Activated naive CD8-positive, alpha-beta T cell treated with anti-CD3 and anti-CD28 coated beads, Interleukin-2, amount 10 ng/mL, durations not matched to agents 7 days and 5 days (primary cell): ENCODE measurements at places on chromosomes 4 and X. TPM values are rescaled to one million over a fixed set of nuclear protein-coding genes. Genes with fewer than 3 reads are reported as not detected.

DNA sequence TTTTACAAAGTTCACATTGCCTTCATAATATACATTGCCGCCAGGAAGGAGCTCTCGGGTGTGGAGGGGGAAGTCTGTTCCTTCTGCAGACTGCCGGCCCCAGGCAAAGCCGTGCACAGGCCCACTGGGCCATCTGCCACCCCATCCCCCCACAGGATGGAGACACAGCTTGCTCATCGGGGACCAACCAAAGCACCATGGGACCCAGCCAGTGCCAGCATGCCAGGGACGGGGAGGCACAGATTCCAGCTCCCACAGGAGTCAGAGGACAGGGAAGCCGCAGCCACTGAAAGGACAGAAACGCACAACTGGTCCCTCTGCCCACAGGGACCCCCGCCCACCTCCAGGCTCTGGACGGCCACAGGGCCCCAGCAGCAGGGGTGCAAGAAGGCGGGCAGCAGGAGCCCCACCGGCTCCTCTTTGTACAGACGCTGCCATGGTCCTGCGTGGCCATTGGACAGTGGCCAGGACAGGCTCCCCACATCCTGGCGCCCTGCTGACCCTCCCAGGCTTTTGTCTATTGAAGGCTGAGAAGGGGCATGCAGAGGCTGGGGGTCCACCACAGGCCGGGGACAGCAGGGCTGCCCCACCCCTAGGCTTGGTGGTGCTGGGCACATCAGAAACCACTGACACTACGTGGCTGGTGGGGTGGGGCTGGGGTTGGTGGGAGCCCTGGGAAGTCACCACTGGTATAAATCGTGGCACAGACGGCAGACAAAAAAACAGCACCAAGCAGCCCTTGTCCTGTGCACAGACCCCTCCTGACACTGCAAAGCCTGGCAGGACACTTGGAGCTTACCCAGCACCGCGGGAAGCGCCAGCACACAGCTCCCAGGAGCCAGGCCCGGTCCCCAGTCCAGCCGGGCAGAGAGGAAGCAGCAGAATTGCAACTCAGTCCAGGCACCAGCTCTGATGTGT, 89.0 kb downstream of the FAM53A start:
- no peak for DNase-seq
- no peak overlapping the region for H3K27ac ChIP-seq
- H3K4me1 ChIP-seq, result peaks cover 2% of the 10 kb centered on the region
- peaks cover 5% of the 10 kb centered on the region for H3K27me3 ChIP-seq

DNA sequence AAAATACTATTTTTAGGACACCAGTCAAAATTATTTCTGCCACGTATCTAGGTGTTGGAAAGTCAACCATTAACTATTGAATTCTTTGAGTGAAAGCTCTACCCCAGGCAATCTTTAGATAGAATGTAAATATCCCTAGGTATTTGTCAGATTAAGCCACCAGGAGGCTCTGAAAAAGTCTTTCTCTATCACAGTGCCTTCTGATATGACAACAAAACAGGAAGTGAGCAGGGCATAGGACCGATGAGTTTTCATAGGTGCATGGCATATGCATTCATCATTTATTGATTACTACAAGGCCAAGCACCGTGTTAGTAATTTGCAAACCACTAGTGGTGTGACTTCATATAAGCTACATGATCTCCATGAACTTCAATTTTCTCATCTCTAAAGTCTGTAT, 333.6 kb upstream of the F9 start:
- no peak for DNase-seq
- no peaks in the 10 kb centered on the region for H3K36me3 ChIP-seq
- H3K4me1 ChIP-seq, result no peaks in the 10 kb centered on the region

DNA sequence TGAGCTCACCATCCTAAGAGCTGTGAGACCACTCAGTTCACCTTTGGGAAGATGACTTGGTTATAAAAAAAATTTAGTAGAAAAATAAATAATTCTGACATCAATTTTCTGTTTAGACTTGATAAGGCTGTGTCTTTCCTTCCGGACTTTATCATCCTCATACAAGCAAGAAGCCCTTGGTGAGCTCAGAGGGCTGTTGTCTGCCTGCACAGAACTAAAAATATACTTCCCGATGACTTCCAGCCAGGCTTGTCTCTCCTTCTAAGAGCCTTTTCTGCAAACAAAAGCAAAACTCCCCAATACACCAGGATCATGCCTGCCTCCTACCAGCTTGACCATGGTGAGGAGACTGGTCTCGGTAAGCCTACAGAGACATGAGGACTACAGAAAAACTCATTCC, 58.3 kb upstream of the PHOX2B start:
- H3K27ac ChIP-seq, result no peak overlapping the region
- H3K4me3 ChIP-seq, result no peak overlapping the region
- no peaks in the 10 kb centered on the region for H3K4me1 ChIP-seq
- DNase-seq, result no peak
- H3K27me3 ChIP-seq, result no peaks in the 10 kb centered on the region

DNA sequence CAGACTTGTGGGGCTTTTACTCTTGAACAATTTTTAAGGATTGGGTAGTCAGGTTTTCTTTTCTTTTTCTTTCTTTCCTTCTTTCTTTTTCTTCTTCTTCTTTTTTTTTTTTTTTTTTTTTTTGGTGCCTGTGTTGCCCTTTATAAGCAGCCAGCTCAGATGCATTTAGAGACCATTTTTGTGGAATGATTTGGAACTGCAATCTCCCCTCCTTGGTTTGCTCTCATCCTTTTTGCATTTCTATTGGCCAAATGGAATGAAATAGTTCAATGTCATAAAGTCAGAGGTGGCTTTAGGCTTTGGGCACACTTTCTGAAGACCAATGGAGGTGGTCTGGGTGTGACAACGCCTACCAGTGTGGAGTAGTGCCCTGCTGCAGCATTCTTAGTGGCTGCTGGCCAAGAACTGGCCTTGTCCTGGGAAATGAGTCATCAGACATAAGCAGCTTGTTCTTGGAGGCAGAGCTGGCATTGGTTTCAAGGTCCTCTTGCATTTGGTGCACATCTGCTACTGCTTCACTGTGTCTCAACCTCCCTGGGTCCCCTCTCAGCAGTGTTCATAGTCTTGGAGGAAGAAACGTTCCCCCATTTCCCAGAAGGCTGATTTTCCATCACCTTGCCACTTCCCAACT, 84.5 kb downstream of the CT47B1 start:
- no peak overlapping the region for H3K4me3 ChIP-seq
- H3K27me3 ChIP-seq, result no peaks in the 10 kb centered on the region
- H3K4me1 ChIP-seq, result peaks cover 3% of the 10 kb centered on the region

DNA sequence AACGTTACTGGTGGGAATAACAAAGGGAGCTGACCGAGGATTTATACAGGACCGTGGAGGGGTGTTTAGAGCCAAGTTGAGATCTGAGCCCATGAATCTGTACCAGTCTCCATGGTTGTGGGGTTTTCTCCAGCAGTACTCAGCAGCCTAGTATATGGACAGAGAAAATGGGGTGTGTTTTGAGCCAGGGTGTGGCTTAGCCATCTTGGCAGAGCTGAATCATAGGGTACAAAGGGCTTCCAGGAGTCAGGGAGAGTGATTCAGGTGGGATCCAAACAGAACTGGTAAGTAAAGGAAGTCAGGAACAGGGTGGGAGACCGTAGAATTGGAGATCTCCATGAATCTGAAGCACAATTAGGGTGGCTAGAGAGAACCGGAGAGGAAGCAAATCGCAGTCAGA, 7.4 kb upstream of the HPRT1 start:
- H3K36me3 ChIP-seq, result peaks cover 1% of the 10 kb centered on the region
- no peaks in the 10 kb centered on the region for H3K27me3 ChIP-seq
- H3K4me1 ChIP-seq, result peaks cover under 1% of the 10 kb centered on the region

GRCh38 chrX:57364145-57364544, 77.6 kb downstream of the FAAH2 start:
- DNase-seq, result no peak
- no peak overlapping the region for H3K4me3 ChIP-seq
- H3K4me1 ChIP-seq, result no peaks in the 10 kb centered on the region
- H3K27me3 ChIP-seq, result no peaks in the 10 kb centered on the region
- no peaks in the 10 kb centered on the region for H3K36me3 ChIP-seq

DNA sequence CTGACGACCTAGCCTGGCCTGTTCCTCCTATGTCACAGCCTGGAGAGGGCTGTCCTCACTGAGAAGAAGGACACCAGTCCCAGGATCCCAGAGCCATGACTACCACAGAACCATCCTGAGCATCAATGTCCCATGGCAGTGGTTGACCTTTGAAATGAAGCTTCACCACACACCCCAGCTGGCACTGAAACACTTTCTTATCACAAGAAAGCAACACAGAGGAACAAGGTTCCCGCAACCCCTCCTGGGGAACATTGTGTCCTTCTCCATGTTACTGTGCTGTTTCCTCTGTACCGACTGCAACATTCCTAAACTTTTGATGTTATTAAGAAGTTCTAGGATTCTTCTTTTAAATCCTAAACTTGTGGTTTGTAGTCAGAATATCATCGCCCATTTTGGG, 21.2 kb upstream of the FAM156A start:
- no peaks in the 10 kb centered on the region for H3K36me3 ChIP-seq
- DNase-seq, result no peak
- no peak overlapping the region for H3K27ac ChIP-seq
- H3K4me1 ChIP-seq, result no peaks in the 10 kb centered on the region
- no peak overlapping the region for H3K4me3 ChIP-seq

- H3K4me1 ChIP-seq, result no peaks in the 10 kb centered on the region
- DNase-seq, result no peak
- H3K4me3 ChIP-seq, result no peak overlapping the region
- H3K27me3 ChIP-seq, result peaks cover 2% of the 10 kb centered on the region
Measured at GRCh38 chrX:132837126-132837525, 121.3 kb downstream of the HS6ST2 start.

- H3K4me3 ChIP-seq, result no peak overlapping the region
- H3K27ac ChIP-seq, result no peak overlapping the region
- H3K4me1 ChIP-seq, result no peaks in the 10 kb centered on the region
- DNase-seq, result no peak
Measured at GRCh38 chrX:698206-698605, 67.6 kb downstream of the SHOX start.

DNA sequence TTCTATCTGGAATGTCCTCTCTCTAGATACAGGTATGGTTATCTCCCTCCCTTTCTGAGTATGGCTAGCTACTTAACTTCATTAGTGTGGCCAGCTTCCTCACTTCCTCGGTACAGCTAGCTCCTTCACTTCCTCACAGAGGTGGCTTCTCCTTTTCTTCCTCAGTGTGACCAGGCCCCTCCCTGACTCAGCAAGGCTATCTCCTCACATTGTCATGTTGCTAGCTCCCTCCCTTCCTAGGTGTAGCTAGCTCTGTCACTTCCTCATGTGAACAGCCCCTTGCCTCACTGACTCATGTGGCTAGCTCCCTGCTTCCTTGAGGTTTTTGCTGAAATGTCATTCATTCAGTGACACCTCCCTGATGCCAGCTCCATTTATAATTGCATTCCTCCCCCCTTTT, 67.3 kb upstream of the DDIT4L start:
- H3K4me1 ChIP-seq, result peaks cover 3% of the 10 kb centered on the region
- DNase-seq, result no peak
- peaks cover 13% of the 10 kb centered on the region for H3K27me3 ChIP-seq
- H3K27ac ChIP-seq, result no peak overlapping the region
- H3K36me3 ChIP-seq, result no peaks in the 10 kb centered on the region

DNA sequence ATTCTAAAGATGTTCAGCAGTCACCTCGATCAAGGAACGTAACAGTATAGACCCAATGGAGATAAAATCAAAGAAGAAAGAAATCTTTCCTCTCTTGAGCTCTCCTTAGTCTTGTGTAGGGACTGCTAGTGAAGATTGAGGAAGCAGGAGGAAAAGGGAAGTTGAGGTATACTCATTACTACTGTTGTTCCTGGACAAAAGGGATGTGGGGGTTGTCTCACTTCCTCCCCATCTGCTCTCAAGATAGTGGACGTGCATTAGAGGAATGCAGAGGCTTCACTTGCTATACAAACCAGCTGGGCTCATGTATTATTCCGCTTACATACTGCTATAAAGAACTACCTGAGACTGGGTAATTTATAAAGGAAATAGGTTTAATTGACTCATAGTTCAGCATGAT, 208.9 kb upstream of the ARHGEF9 start:
- H3K4me3 ChIP-seq, result no peak overlapping the region
- no peaks in the 10 kb centered on the region for H3K4me1 ChIP-seq
- DNase-seq, result no peak
- no peaks in the 10 kb centered on the region for H3K36me3 ChIP-seq

DNA sequence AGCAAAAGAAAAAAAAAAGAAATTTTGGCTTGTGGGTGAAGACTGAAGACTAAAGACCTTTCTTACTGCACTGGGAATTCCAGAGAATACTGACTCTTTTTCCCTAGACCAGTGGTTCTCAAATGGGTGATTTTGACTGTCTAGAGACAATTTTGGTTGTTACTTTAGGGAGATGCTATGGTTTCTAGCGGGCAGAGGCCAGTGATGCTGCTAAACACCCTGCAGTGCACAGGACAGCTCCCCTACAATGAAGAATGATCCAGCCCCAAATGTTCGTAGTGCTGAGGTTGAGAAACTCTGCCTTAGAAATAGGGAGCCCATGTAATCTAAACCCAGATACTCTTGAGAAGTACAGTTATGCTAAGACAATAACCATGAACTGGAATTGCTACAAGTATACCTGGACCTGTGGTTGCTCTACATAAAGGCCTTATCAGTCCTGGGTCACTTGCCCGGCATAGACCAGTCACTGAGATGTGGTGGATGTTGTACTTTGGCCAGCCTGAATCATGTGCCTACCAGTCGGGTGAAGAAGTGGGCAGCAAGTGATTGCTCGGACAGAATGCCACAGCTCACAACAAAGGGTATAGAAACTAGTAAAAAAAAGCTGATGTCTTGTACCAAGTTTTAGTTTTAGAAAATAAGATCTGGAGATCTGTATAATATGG, 16.0 kb downstream of the ARHGAP10 start:
- no peak for DNase-seq
- H3K27ac ChIP-seq, result no peak overlapping the region
- no peak overlapping the region for H3K4me3 ChIP-seq
- H3K4me1 ChIP-seq, result no peaks in the 10 kb centered on the region
- H3K36me3 ChIP-seq, result no peaks in the 10 kb centered on the region
- no peaks in the 10 kb centered on the region for H3K27me3 ChIP-seq

ARX gene
- not detected for total RNA-seq

WWC2 gene
- total RNA-seq, result 1.2 TPM

ATP6AP2 gene
- 66.9 TPM for total RNA-seq

DUSP9 gene
- not detected for total RNA-seq

RADX gene
- total RNA-seq, result 10.4 TPM

RNF128 gene
- total RNA-seq, result not detected
